Stimulated activated CD8-positive, alpha-beta memory T cell treated with anti-CD3 and anti-CD28 coated beads, Interleukin-7, amount 100 ng/mL, for 24 hours (primary cell): ENCODE measurements at places on chromosomes 13 and 19.
A peak's percentile ranks its signal among the peaks of the same experiment; 100 is the strongest.

DNA sequence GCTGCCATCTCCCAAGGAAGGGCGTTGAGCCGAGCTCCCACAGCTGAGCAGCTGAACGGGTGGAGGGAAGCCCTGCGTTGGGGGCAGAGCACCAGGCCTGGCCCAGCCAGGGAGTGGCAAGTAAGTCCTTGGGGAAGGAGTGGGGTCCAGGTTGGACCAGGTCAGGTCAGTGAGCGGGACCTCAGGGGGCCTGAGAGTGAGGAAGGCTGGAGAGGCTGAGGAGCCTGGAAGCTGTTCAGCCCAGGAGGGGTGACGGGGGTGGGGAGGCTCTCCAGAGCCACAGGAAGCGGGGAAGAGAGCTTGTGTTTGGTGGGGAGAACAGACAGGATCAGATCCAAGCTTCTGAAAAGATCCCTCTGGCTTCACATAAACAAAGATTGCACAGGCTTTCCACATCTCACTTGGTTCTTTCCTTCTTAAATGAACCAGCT, 55.4 kb upstream of the ATP12A start:
- DNase-seq = no peak

- no peak for DNase-seq
These were observed 144.3 kb upstream of the FREM2 start for GRCh38 chr13:38542601-38543000.

GRCh38 chr13:26619358-26619757, 61.9 kb downstream of the WASF3 start:
- DNase-seq = no peak

GRCh38 chr13:93797463-93797862, 570.9 kb downstream of the GPC6 start:
- DNase-seq = no peak

- DNase-seq = no peak
These were observed 68.0 kb upstream of the GPR183 start for GRCh38 chr13:99374994-99375737.

- DNase-seq = no peak
These were observed 358.9 kb downstream of the ITGBL1 start for GRCh38 chr13:101811284-101811839.

- DNase-seq = no peak
These were observed 32.4 kb downstream of the SERPINE3 start for GRCh38 chr13:51371768-51372399.

- DNase-seq = no peak
These were observed 172.1 kb upstream of the RFC3 start for GRCh38 chr13:33645591-33646554.

DNA sequence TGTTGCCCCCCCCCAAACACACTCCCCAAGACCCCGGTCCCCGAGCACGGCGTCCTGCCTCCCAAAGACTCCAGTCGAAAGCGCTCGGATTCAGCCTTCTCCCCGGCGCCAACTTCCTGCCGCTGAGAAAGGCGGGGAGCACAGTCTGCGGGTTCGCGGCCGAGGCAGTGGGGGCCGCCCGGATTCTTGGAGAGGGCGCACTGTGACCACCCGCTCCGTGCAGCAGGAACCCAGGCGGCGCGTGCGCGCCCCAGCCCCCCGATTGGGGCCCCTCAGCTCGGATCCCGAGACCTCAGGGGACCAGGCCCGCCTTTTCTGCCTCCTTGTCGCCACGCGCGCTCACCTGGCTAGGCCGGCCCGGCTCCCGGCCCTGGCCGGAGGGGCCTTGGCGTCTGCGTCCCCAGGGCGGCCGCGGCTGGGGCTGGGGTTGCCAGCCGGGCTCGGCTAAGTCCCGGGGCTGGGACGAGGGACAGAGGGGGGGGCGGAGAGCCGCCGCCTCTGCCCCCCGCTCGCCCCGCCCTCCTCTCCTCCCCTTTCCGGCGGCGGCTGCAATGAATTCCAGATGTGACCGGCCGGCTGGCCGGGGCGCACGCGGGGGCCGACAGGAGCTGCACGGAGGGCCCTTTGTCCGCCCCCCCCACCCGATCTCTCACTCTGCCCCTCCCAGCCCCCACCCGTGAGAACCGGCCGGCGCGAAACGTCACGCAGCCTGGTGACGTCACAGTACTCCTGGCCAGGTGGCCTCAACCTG, at the start of gene S1PR2:
S1PR2 (minus strand) TSS at position 471 of the 751 bp plus-strand sequence. CDS start 6,426 bp downstream, outside the sequence.
- DNase-seq = peak; percentile 38

- no peak for DNase-seq
These were observed 5.9 kb upstream of the HOMER3 start for GRCh38 chr19:18946918-18947317.

- DNase-seq = no peak
These were observed 12.8 kb upstream of the CERS4 start for GRCh38 chr19:8196271-8196927.

DNA sequence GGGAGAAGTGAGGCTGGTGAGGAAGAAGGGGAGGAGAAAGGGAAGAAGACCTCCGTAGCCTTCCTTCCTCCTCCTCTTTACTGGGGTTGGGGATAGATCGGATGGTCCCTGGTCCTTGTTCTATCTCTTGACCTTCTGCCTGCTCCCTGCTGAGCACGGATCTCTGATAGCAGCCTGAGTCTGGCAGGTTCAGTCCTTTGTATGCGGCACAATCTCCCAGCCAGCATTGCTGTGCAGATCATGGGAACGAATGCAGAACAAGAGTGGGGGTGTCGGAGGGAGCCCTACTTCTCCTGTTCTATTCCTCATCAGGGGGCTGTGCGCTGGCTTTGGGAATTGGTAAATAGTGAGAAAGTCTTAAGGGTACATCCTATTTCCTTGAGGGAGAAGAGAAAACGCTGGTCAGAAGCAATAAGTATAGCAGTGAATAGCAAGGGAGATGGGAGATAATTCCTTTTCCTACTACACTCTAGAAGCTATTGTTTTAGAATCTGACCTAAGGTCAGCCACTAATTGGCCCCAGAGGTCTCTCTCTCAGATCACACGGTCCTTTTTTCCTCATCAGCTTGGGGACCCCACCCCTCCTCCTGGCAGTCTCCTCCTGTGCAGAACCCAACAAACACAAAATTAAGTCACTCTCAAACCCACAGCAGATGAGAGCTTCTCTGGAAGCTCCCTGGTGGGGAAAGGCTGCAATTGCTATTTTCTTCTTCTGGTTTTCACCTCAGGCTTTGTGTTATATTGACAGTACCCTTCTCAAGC, 41.0 kb downstream of the KL start:
- DNase-seq = no peak

DNA sequence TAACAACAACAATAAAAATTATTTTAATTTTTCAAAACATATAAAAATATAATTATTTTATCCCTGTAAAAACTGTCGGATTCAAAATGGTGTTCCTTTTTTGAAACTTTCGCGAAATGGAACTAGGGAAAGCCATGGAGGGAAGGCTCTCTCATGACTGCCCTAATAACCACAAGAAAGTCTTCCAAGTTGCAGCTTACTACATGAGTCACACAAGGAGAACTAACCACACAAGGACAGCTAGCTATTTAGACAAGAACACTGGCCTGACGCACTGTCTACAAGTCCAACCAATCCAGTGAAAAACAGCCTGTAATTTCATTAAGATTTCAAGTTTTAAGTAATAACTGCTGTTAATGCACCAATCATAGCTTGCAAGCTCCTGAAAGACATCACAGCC, 319.2 kb upstream of the PCDH9 start:
- DNase-seq = no peak
